HepG2 (cell line): ENCODE measurements at places on chromosomes 6 and 20. TPM values are rescaled to one million over a fixed set of nuclear protein-coding genes. Genes with fewer than 3 reads are reported as not detected.

GRCh38 chr6:22367346-22367745 is 70.5 kb upstream of the PRL start:
- no peak for DNase-seq

GRCh38 chr6:37479266-37479854 is 20.3 kb downstream of the CCDC167 start:
- no peak for DNase-seq

GRCh38 chr6:128505603-128506002 is 14.8 kb downstream of the PTPRK start:
- DNase-seq, result peak; percentile 85

GRCh38 chr6:150596439-150596838 is 3.2 kb upstream of the PLEKHG1 start:
- no peak for DNase-seq

GRCh38 chr6:133236932-133237331 is 4.2 kb upstream of the EYA4 start:
- no peak for DNase-seq

- DNase-seq, result no peak
These were observed 32.2 kb upstream of the CHD6 start for GRCh38 chr20:41650231-41650948.

GRCh38 chr6:33958526-33959328 is 154.9 kb upstream of the MLN start:
- peak; percentile 13 for DNase-seq

The B3GAT2 gene
- total RNA-seq, result 0.02 TPM in 1 of 2 replicates, not detected in the other

GRCh38 chr6:163250116-163250515 is 164.4 kb upstream of the QKI start:
- DNase-seq, result no peak

The CPXM1 gene
- total RNA-seq, result not detected in 2 replicates

The PPP1R3G gene
- total RNA-seq, result 0.56 and 1.2 TPM in 2 replicates

GRCh38 chr6:109024784-109025183 is 69.9 kb downstream of the SESN1 start:
- DNase-seq, result no peak

The THEMIS gene
- not detected in 2 replicates for total RNA-seq

The MCCD1 gene
- total RNA-seq, result 0.15 and 0.36 TPM in 2 replicates

- DNase-seq, result no peak
These were observed 24.7 kb upstream of the GFOD1 start for GRCh38 chr6:13511913-13512717.

- DNase-seq, result no peak
These were observed 538.4 kb upstream of the NRSN1 start for GRCh38 chr6:23587582-23587981.

The GSTA2 gene
- total RNA-seq, result 13.7 and 21.5 TPM in 2 replicates

The KCNK15 gene
- not detected in 2 replicates for total RNA-seq

The TREM1 gene
- not detected in 2 replicates for total RNA-seq

- no peak for DNase-seq
These were observed 24.5 kb downstream of the NCOA7 start for GRCh38 chr6:125815080-125815910.

DNA sequence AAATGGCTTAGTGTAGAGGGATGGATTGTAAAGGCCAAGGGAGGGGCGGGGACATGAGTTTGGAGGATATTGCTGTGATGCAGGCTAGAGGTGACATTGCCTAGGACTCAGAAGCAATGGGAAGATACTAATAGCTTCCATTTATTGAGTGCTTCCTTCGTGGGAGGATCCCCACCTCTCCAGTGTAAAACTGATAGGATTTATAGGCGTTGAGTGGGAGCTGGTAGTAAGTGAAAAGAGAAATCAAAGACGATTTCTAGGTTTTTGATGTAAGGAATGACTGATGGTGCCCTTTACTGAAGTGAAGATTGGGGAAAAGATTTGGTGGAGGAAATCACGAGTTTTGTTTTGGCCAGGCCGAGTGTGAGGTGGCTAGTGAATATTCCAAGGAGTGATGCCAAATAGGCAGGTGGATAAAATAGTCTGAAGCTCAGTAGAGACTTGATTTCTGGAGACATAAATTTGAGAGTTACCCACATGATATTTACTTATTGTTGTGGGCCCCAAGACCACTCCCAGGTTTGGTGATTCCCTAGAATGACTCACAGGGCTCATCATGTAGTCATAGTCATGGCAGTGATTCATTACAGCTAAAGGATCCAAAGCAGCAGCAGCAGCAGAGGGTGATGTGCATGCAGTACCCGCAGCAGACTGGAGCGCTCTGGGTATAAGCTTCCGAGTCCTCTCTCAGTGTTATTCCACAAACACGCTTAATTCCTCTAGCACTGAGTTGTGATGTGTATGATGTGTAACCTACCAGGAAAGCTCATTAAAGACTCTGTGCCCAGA is 10.2 kb downstream of the RPRD1B start:
- no peak for DNase-seq

The BPIFB1 gene
- total RNA-seq, result 0.18 and 0.82 TPM in 2 replicates

DNA sequence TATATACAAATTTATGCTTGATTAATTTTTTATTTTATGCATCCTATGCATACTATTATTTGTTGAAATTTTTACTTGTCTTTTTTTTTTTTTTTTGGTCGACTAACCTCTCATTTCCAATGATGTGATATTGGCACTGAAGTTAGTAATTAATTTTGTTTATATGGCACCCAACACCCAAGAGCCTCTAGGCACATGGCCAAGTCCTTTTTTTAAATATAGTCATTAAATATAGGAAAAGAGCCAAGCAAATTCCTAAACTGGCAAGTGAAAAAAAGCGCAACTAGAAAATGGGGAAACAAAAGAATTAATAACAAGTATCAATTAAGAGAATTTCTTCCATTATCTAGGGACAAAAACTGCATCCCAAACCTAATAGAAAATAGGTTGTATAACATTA is 85.5 kb upstream of the HS3ST5 start:
- DNase-seq, result no peak

The DDR1 gene
- 7.0 and 16.7 TPM in 2 replicates for total RNA-seq

DNA sequence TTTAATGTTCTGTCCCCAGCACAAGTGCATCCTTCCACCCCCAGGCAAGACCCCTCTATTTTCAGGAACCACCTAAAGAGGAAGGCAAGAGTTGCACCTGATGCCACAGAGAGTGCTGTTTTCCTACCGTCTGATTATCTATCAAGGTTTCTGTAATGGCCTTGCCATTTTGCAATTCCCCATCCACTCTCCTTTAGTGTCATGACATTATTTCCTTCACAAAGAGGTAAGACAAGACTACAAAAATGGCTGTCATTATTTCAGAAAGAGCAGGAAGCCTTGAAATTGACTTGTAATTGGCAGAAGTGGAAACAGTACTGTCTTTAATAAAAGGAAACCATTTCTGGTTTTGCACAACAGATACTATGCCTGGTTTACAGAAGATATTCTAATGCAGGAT is 426.7 kb downstream of the PTPRT start:
- DNase-seq, result no peak

The PNPLA1 gene
- total RNA-seq, result not detected in 2 replicates

- no peak for DNase-seq
These were observed 55.2 kb downstream of the ATXN1 start for GRCh38 chr6:16706029-16706428.

DNA sequence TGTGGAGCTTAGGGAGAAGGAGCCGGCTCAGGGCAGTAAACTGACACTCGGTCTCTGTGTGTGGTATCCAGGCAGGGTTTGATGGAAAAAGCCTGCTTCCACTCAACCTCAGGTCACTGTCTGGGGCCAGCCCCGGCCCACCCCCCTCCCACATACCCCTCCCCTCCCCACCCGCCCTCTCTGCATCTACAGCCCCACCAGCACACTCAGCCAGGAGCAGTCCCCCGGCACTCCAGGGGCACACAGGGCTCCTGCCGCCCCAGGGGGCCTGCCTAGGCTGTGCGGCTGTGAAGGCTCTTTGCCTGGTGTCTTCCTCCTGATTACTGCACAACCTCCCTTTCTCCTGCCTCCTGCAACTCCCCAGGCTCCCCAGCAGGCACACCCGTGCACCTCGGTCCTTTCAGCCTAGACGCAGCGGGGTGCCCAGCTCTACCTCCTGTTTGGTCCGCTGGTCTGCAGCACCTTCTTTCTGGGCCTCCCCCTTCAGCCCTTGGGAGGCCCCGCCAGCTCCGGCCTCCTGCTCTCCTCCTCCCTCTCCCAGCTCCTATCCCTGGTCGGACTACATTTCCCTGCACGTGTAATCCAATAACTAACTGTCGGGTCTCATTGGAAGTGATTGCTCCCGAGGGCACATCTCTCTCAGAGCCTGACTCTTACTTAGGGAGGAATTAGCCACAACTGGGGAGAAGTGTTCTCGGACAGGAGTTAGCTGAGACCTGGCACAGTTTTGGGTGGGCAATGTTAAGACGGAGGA is 1.3 kb upstream of the FOXF2 start:
- no peak for DNase-seq

DNA sequence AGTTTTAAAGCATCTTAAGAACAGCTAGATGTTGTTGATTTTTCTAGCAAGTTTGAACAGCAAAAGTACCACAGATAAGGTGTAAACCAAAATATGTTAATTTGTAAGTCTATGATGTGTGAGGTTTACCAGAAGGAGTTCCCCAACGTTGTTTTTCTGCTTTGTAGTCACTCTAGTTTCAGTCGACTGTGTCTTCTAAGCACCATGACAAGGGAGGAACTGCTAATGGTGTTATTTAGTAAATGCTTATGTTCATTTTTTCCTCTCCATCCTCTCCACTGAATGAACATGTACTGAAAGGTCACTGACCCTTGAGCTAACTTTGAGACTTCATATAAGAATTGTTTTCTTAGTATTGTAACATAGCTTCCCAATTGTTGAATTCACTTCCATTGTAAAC is 3.0 kb downstream of the ENPP3 start:
- DNase-seq, result no peak

DNA sequence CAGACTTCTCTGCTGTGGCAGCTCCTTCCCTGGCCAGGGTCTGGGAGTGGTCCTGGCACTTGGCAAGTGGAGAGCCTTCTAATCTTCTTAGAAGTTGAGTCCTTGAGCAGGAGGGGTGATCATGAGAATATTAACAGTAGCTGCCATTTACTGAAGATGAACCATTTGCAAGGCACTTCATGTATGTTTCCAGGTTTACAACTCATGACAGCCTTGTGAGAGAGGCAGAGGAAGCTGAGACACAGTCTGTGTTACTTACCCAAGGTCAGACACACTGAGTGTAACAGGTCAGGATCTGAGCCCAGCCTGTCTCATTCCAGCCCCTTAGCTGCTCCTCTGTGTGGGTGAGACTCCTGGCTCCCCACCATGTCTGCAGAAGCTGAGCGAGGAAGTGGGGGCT is 45.5 kb upstream of the SRF start:
- no peak for DNase-seq

- DNase-seq, result no peak
These were observed 41.4 kb downstream of the KIZ start for GRCh38 chr20:21167261-21167660.

GRCh38 chr6:88266126-88266525 is 100.0 kb upstream of the CNR1 start:
- DNase-seq, result no peak

DNA sequence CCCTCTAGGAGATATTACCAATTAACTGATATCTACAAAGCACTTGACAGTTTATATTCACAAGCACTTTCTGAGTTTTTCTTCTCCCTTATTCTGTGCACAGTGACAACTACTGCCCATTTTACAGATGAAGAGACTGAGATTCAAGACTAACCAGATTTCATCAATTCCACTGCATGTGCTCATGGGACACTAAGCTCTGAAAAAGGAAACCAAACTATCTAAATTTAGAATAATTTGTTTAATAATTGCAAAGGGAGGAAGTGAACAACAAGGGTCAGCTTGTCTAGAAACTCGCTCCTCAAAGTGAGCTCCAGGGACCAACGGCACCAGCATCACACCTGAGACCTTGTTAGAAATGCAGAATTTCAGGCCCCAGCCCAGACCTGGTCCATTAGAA is 50.8 kb upstream of the MYLIP start:
- no peak for DNase-seq

- no peak for DNase-seq
These were observed 64.2 kb upstream of the INSM1 start for GRCh38 chr20:20303742-20304141.

GRCh38 chr6:149384464-149384863 is 15.6 kb upstream of the SUMO4 start:
- DNase-seq, result no peak

DNA sequence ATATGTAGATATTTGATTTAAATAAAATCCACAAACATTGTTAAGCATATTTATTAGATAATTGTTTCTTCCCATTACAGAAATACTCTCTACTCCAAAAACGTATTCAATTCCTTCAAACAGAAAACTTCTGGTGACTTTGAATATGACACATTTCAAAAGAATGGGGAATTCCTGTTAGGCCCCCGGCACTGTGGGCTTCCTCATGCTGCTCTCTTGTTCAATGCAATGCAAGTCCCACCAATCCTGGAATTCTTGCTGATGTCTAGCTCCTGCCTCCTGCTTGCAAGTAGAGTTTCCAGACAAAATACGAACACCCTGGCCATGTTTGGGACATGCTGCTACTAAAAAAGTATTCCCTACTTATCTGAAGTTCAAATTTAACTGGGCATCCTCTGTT is 544.1 kb downstream of the QKI start:
- no peak for DNase-seq

DNA sequence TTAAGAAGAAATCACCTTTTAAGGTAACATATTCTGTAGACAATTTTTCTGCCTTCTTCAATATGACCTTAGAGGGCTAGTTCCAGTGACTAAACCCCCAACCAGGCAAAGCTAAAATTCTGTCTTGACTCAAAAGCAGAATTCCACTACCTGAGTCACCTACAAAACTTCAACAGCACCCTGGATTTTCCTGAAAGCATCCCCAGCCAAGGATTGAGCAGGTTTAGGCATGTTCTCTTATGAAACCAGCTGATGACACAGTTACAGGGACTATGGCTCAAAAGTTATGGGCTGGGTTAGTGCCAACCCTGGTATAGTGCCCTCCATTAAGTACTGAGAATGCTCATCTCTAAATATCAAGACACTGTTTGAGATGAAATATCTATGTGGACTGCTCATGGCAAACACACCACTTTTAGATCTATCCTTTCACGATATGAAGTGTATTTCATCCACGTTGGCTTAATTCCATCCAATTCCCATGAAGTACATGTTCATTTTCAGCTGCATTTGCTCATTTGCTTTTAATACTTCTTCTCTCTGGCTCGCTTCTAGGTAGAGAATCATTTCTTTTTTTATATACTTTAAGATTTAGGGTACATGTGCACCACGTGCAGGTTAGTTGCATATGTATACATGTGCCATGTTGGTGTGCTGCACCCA is 53.6 kb upstream of the TNFAIP3 start:
- DNase-seq, result no peak

- no peak for DNase-seq
These were observed 2.1 kb downstream of the UBE2J1 start for GRCh38 chr6:89350281-89350966.

DNA sequence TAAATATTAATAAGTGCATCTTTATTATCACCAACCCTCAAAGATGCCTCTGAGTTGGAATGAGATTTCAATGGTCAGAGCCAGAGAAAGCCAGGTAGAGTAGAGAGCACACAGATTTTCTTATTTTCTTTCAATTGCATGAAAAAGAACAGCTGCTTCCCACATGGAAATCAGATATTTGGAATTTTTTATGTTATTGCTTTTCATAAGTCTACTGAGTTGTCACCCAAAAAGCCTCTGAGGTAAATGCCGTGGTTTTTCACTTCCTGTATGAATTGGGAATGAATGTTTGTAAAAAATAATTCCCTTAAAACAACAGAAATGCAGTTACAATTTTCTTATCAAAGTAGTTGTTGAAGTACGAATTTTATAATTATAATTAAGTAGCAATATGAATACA is 563.1 kb downstream of the RFPL4B start:
- DNase-seq, result no peak
